Vagina (tissue), 2 donors: ENCODE measurements at places on chromosomes 12 and 14. TPM values are rescaled to one million over a fixed set of nuclear protein-coding genes. Genes with fewer than 3 reads are reported as not detected.

The IL22 gene
- not detected for total RNA-seq

The FLRT2 gene
- total RNA-seq, result 22.8 TPM

The CMAS gene
- 25.3 TPM for total RNA-seq

The CPNE8 gene
- 15.0 TPM for total RNA-seq

The STYK1 gene
- 6.4 TPM for total RNA-seq

The MYL2 gene
- not detected for total RNA-seq

The POTEG gene
- total RNA-seq, result not detected

The RERGL gene
- total RNA-seq, result 1.2 TPM

The TMPRSS12 gene
- not detected for total RNA-seq

The RTL1 gene
- total RNA-seq, result not detected

The RABGGTA gene
- total RNA-seq, result 43.5 TPM

The GUCY2C gene
- total RNA-seq, result 0.74 TPM

The NGB gene
- total RNA-seq, result 1.7 TPM
